ENCODE measurements at places on chromosomes 7 and 10.
A peak's percentile ranks its signal among the peaks of the same experiment; 100 is the strongest.

- no peak for DNase-seq
These were observed 736.6 kb upstream of the SORCS1 start for GRCh38 chr10:107901076-107901475.

GRCh38 chr7:31108097-31108657 is 56.1 kb downstream of the ADCYAP1R1 start:
- no peak for DNase-seq

DNA sequence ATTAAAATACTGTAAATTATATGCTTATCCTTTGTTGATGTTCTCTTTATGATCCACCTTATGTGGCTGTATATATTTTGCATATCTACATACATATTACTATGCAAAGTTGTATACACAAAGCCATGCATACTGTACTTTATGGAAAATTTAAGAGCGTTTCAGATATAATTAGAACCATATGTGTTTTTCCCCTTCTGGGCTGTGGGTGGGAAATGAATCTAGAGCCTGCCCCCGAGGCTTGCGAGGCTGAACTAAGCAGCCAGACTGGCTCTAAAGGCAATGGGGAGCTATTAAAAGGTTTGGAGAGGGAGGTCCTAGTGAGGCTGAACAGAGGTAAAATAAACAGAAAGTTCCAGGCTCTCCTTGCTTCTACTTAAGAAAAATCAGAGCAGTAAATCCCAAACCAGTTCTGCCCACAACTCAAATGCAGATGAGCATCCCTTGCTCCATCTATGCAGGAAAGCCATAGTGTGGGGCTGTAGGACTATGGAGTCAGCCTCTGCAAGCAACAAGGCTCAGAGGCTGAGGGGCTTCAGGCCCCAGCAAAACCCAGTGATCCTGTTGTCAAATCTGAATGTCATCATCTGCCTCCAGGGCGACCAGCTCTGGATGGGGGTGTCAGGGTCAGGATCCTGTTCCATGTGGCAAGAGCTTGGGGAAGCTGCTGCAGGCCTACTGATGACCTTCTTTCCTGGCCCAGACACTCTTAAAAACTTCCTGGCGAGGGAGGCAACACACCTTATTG is 14.1 kb upstream of the DDIT4 start:
- peak; percentile 93 for DNase-seq

GRCh38 chr7:12868027-12868426 is 180.6 kb downstream of the ARL4A start:
- no peak for DNase-seq

DNA sequence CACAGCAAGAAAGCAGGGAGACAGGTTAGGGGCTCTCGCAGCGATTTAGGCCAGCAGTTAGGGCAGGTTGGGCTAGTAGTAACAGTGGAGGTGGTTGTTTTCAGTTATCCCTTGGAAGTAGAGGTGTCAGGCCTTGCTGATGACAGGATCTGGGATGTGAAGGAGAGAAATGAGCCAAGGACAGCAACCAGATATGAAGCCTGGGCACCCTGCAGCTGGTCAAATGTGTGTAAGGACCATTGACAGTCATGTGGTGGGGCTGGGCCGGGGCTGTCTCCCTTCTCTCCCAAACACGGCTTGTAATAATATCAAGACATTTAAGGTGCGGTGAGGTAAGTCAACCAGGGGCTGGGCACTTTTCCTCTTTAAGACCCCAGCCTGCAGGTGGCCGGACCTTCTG is 112.5 kb upstream of the IGFBP3 start:
- DNase-seq = no peak

DNA sequence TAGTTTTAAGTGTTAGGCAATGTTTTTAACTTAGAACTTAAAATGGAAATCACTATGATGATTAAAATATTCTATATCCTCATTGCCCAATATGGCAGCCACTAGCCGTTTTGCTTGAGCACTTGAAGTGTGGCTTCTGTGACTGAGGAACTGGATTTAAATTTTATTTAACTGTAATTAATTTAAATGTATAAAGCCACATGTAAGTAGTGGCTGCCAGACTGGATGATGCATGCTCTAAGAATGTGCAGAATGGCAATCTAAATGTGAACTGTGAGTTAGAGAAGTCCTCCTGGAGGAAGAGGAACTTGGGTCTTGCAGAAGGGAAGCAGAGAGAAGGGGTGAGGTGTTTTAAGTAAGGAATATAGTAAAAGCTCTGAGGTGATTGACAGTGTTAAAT is 451.4 kb downstream of the SUGCT start:
- DNase-seq = peak; percentile 86

DNA sequence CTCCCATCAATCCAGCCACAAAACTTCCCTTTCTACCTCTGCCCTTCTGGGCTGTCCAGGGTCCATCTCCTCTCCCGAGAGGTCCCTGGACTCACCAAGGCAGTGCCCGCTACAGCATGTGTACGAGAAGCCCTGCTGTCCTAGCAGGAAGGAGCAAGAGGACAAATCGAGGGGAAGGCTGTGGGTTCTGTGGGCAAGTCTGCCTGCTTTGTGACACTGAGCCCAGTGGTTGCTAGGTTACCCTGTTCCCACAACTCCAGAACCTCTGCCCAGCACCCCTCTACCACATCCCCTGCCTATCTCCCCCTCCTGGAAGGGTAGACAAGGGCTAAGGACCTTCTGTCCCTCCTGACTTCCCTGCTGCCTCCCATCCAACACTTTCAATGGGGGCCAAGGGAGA is at the start of gene TBATA:
TSS of gene TBATA (minus strand) at position 188 of the 400 bp plus-strand sequence. CDS start 1,998 bp downstream, outside the sequence.
- no peak for DNase-seq

GRCh38 chr10:62805231-62806099 is 945 bp downstream of the ADO start:
- DNase-seq = peak; percentile 70

DNA sequence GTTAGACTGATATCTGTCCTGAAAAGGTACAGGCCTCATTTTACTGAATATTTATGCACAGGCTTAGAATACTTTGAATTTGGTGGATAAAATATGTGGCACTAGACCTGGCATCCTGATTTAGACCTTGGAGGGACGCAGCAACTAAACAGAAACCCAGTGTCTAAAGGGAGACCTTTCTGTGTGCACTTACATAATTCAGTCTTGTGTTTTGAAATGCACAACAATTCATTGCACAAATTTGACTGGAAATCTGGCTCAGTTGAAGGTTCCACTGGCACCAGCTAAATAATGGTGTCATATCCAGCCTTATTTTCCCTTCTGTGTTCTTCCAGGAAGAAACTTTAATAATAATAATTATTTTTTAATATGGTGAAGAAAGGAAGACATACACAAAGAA is 142.1 kb downstream of the SND1 start:
- no peak for DNase-seq

GRCh38 chr10:22321156-22321923 is 441 bp downstream of the BMI1 start:
- DNase-seq = peak; percentile 88

DNA sequence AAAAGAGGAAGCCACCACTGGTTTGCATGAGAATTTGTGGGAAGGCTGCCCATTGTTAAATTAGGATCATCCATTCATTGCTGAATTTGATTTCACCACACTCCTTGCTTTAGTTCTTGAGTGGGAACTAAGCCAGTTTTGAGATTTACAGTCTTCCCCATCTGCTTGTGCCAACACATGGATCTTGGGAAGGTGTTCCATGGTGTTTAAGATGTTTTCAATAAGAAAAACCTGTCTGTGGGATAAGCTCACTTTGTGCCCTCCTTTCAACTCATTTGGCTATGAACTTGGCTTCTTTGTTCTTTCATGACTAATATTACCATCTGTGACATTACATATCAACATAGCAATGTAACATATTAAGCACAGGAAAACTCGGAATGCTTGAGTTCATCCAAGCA is 73.2 kb downstream of the INHBA start:
- DNase-seq = peak; percentile 26

GRCh38 chr10:47406870-47407691 is 23.0 kb upstream of the ZNF488 start:
- peak; percentile 79 for DNase-seq

DNA sequence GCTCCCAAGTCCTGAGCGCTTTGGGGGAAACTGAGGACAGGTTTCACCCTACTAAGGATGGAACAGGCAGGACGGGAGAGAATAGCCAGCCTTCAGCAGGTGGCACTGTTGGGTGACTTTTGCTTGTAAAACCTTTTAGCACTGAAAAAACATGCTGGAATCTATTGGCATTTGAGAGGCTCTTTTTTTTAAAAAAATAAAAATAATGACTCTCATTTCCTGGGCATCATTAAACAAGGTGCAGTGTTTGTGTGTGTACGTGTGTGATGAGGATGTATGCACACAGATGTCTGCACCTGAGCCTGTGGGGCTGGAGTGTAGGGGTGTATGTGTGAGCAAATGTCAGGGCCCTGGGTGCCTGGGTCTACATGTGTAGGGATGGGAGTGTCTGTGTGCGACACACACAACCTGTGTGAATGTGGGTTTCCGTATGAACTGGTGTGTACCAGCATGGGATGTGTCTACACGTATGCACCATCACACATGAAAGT is 177.9 kb downstream of the RPS24 start:
- DNase-seq = peak; percentile 39

DNA sequence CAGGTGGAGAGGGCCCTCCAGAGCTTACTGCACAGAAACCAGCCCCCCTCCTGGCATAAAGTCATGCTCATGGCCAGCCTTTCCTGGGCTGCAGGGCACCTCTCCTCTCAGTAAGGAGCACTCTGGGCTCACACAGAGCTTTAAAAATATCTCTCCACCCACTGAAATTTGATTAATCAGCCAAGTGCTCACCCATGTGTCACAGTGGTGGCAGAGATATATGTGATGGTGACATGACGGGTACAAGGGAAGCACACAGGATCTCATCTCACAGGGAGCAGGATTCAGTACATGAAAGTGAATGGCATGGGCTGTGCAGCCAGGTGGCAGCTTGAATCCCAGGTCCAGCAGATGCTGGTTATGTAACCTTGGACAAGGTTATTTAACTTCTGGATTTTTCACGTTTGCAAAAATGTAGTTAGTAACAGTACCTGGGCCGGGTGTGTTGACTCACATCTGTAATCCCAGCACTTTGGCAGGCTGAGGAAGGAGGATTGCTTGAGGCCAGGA is 144.8 kb downstream of the CALN1 start:
- no peak for DNase-seq

DNA sequence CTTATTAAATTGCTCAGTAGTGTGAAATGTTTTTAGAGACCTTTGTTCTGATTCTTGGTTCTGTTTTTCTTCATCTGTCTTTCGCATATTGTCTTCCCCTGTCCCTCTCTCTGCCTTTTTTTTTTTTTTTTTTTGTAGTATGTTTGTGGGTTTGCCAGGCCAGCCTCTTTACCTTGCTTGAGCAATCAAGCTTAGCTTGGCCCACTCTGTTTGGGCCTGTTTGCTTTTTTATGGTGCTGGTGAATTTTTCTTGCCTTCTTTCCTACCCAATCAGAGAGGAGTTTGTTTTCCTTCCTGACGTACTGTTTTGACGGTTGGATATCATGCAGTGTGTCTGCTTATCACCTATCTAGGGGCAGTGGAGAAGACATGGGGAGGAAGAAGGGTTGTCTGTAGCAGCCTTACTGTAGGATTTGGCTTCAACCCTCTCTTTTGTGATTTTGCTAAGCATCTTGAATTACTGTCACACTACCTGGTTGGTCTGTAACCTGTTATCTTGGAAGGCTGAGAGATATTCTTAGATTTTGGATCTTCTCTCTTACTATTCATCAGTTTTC is 64.0 kb downstream of the BBS9 start:
- DNase-seq = no peak

DNA sequence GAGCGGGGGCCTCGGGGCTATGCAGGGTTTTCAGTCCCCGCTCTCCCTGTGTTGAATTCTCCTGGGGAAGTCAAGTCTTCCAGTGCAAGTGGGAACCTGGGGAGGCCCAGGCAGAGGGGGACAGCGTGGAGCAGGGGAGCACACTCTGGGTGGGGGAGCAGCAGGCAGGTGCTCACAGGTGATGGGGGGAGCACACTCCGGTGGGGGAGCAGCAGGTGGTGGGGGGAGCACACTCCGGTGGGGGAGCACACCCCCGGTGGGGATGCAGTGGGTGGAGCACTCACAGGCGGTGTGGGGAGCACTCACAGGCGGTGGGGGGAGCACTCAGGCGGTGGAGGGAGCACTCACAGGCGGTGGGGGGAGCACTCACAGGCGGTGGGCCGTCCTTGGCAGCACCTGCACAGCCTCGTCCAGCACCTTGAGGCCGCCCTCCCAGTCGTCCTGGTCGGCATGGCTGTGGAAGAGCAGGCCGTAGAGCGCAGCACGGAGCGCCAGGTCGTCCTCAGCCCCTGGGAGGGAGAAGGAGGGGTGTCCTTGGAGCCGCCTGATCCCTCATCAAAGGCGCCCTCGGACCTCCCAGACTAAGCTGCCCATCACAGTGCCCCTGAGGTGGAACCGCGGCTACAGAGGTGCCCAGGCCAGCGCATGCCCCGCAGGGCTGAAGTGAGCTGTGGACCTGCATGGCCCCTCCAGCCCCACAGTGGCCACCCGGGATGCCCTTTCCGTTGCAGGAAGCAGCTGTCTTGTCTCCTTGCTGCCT is 56.7 kb downstream of the CFAP46 start:
- no peak for DNase-seq

DNA sequence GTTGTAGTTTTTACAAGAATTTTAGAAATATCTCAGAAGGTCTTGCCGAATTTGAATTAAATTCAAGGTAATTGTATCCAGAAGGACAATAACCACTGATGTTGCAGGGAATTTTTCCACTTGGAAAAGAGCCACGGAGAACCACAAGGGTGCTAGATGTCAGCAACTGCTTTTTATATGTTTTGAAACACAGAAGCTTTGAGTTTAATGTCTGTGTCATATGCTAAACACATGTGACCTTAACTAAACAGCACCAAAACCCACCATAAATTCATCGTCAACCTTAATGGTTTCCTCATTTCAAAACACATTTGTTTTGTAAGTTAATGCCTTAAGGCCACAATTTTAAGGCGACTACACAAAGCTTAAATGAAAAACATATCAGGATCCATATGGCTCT is 106.9 kb downstream of the COL28A1 start:
- peak; percentile 93 for DNase-seq

DNA sequence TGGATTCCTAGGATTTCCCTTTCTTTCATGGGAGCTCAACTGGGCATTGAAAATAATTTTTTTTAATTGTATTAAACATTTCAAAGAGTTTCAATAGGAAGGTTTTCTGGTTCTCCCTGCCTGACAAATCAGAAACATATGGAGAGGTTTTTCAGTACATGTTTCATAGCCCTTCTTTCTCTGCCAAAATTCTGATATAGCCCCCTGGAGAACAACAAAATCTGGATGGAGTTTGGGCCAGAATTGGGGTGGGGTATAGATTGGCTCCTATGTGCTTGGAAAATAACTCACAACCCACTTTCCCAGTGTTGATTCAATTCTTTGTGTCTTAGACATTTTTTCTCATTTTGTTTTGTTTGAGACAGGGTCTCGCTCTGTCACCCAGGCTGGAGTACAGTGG is 24.6 kb upstream of the EIF4H start:
- peak; percentile 34 for DNase-seq

- DNase-seq = no peak
These were observed 120.9 kb downstream of the TMEM168 start for GRCh38 chr7:112669306-112669705.

- DNase-seq = no peak
These were observed 173.1 kb downstream of the CCDC71L start for GRCh38 chr7:106487892-106488291.
